Stimulated activated naive CD4-positive, alpha-beta T cell (primary cell): ENCODE measurements at places on chromosomes 7 and 10.

- no peak for DNase-seq
Observed at GRCh38 chr10:124259139-124259825, 159.4 kb downstream of the OAT start.

DNA sequence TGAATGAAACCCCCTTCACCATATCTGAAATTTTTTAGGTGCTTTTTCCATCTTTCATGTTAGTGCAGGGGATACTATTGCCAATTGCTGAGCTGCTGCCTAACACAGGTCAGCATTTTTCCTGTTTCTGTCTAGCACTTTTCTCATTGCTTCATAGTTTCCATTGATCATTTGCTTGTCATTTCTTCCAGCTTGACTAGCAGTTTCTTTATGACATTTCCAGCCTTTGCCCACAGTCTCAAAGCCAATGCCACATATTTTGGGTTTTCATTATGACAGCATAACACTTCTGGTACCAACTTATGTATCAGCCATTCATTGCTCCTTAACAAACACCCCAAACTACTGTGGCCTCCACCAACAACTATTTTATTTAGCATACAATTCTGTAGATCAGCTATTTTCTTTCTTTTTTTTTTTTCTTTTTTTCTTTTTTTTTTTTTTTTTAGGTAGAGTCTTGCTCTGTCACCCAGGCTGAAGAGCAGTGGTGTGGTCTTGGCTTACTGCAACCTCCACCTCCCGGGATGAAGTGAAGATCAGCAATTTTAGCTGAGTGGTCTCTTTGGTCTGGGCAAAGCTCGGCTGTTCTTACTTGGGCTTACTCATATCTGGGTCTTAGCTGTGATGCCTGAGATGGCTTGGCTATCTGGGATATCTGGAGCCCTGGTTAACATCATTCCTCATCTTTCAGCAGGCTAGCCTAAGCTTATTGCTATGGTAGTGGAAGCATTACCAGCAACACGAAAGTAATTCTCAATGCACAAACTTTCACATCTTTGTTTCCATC is 102.3 kb downstream of the EPC1 start:
- no peak for DNase-seq

DNA sequence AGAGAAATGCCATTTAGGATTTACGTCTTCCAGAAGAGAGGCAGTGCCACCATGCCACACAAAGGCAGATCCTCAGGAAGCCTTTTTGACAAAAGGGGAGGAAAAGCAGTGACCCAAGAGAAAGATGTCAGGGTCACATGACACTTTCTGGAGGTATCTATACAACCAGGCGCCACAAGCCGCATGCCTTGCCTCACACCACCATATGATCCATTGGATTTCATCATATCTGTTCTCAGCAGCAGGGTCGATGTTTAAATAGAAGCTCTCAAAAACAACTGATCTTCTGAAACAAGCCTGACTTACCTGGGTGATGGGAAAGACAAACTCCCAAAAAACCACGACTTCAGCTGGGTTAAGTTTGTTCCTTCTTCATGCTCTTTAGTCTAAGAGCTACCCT is 52.5 kb upstream of the UNC5B start:
- no peak for DNase-seq

- no peak for DNase-seq
Observed at GRCh38 chr7:104286839-104287238, 41.6 kb upstream of the LHFPL3 start.

- no peak for DNase-seq
Observed at GRCh38 chr10:21285742-21286331, 239.6 kb downstream of the SKIDA1 start.

DNA sequence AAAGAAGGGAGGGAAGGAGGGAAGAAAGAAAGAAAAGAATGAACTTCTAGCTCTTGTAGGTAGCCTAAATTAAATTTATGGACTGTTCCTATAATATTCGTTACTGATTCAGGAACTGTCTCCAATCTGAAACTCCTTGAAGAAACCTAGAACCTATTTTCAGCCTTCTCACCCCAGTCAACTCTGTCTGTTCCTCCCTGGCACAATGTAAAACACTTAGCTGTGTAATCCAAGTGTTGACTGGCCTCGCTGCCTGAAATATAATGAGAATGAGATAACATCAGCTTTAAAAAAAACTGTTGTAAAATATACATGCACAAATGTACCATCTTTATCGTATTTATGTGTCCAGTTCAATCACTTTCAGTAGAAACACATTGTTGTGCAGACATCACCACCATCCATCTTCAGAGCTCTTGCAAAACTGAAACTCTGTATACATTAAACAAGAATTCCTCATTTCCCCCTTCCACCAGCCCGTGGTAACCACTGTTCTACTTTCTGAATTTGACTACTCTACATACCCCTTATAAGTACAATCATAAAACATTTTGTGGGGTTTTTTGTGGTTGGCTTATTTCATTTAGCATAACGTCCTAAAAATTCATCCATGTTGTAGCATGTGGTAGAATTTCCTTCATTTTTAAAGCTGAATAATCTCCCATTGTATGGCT is 6.3 kb upstream of the C7orf33 start:
- DNase-seq: no peak

DNA sequence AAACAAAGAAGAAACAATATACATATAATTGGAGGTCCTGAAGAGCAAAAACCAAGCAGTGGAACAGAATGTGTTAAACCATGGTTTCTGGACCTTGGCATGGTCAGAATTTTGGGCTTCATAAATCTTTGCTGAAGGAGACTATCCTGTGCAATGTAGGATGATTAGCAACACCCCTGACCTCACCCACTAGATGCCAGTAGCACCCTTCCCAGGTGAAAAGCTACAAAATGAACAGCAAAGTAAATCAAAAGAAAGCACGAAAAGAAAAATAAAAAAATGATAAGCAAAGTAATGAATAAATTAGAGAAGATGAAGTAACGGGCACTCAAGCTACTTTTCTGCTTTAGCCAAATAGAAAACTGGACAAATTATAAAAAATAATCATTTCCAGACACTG is 19.2 kb upstream of the ZPBP start:
- no peak for DNase-seq

DNA sequence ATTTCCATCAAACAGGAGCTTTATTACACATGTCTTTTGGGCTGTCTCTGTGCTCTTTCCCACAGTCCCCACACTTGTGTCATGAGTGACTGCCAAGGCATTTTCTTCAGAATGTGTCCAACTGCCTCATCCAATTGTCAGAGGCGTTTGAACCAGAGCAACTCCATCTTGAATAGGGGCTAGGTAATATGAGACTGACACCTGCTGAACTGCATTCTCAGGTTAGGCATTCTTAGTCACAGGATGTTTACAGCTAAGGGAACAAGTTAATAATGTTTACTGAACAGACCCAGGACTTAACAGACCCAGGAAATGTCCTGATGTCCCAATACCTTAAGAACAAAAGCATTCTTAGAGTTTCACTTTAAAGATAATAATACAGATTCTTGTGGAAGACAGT is 595.5 kb downstream of the REEP3 start:
- no peak for DNase-seq

- DNase-seq: no peak
Observed at GRCh38 chr7:1640376-1641172, 29.5 kb upstream of the ELFN1 start.

DNA sequence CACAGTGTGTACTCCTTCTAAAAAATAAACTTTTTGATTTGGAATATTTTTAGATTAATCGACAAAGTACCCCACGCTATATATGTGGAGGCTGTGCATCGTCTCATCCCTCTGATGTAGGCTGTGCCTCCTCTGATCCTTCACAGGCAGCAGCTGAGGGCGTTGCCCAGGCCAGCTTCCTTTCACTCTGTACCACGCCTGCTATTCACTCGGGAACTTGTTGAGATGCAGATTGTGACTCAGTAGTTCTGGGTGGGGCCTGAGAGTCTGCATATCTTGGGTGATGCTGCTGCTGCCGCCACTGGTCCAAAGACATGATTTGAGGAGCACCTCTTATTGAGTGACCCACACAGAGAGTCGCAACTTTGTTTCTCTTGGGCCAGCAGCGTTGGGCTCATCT is 7.9 kb upstream of the C10orf120 start:
- DNase-seq: no peak

GRCh38 chr7:75762350-75762917 is 9.6 kb downstream of the CCL26 start:
- peak; percentile 28 for DNase-seq

DNA sequence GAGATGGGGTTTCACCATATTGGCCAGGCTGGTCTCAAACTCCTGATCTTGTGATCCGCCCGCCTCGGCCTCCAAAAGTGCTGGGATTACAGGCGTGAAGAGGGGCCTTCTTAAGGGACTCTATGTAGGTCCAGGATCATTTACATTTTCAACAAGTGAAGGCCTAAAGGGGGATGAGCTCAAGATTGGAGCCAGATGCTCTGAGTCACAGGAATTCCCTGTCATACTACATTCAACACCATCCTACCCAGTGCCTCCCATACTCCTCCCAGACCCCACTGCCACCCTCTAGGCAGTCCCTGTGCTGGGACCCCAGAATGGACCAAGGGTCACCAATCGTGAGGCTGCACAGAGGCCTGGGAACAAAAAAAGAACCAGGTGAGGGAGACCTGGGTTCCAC is 29.9 kb downstream of the CYTH3 start:
- DNase-seq: no peak

GRCh38 chr7:101162551-101163278 is 2.7 kb downstream of the VGF start:
- DNase-seq: no peak

DNA sequence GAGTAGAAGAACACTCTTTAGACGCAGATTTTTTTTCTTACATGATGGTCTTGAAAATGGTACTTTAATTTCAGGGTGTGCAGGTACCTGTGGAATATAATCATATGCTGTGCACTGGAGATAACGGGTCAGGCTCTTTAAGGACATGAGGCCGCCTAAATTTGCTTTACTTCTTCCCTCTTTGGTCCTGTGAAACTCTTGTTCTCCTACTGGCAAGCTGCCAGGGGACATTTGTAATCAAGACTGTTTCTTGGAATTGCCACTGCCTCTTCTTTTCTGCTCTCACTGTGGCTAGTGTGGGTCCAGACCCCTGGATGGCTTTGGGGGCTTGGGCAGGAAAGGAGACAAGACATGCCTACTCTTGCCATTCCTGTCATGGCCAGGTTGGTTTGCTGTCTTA is 146.0 kb downstream of the SND1 start:
- no peak for DNase-seq

DNA sequence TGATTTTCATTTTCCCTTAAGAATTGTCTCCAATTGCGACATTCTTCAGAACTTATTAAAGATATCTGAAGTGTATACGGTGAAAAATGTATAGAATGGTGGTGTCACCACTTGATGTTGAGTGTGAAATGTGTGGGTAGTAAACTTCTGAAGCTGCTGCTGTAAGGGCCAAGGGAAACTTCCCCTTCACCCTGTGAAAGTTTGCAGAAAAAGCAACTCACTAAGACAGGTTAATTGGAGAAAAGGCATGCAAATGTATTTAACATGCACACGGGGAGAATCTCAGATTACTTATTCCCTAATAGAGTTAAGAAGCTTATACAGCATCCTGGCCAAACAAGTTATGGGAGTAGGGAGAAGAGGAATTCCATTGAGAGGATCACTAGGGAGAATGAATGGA is 173.0 kb downstream of the NSUN6 start:
- DNase-seq: no peak

GRCh38 chr7:38311329-38311937 is 38.0 kb upstream of the TARP start:
- DNase-seq: no peak

- no peak for DNase-seq
Observed at GRCh38 chr10:117926491-117926890, 120.2 kb downstream of the RAB11FIP2 start.

DNA sequence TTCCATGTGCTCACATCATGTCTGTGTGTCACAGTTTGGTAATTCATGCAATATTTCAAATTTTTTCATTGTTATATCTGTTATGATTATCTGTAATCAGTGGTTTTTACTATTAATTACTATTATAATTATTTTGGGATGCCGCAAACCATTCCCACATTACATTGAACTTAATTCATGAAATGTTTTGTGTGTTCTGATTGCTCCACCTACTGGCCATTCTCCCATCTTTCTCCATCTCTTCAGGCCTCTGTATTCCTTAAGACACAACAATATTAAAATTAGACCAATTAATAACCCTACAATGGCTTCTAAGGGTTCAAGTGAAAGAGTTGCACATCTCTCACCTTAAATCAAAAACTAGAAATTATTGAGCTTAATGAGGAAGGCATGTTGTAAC is 398.5 kb downstream of the PCDH15 start:
- no peak for DNase-seq

GRCh38 chr10:32199714-32200394 is 143.6 kb upstream of the KIF5B start:
- DNase-seq: no peak

- DNase-seq: no peak
Observed at GRCh38 chr7:17921857-17922416, 18.4 kb downstream of the SNX13 start.

- DNase-seq: no peak
Observed at GRCh38 chr10:101230183-101230917, 1.1 kb upstream of the LBX1 start.

DNA sequence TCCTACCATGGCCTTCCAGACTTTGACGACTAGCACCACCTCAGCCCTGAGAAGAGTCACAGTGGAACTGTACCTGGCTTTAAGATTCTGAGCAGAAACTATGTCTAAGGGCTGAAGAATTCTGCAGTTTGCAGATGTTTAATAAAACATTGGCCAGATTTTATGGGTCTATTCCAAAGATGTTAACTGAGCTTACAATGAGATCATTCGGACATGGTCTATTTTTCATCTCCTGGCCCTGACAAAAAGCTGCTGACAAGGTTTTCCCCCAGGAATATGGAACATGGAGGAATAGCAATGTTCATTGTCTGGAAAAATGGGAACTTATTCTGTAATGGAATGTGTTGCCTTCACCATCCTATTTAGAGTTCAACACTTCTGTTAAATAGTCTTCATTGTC is 66.4 kb downstream of the PTF1A start:
- no peak for DNase-seq

GRCh38 chr10:42836771-42837468 is 54.3 kb downstream of the BMS1 start:
- no peak for DNase-seq

DNA sequence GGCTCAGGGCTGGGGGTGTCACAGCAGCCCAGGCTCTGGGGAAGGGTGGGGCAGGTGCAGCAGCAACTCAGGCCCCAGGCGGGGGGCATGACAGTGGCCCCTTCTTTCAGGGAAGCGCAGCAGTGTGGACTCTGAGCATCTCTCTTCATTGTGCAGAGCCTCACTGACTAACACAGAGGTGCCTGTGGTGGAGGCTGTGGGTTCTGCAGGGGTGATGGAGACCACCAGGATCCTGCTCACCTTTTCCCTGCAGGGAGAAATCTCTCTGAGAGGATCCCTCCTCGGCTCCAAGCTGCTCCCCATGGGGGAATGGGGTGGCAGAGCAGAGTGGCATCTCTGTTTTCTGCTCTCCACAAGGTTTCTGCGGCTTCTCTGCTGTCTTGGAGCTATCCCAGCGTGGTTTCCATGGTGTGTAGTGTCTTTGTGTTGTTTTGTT is 37.8 kb upstream of the SHH start:
- no peak for DNase-seq
